ENCODE measurements at places on chromosomes 1 and 21.

GRCh38 chr1:153572569-153573015 is 6.9 kb upstream of the S100A2 start:
- DNase-seq, result peak; percentile 30

DNA sequence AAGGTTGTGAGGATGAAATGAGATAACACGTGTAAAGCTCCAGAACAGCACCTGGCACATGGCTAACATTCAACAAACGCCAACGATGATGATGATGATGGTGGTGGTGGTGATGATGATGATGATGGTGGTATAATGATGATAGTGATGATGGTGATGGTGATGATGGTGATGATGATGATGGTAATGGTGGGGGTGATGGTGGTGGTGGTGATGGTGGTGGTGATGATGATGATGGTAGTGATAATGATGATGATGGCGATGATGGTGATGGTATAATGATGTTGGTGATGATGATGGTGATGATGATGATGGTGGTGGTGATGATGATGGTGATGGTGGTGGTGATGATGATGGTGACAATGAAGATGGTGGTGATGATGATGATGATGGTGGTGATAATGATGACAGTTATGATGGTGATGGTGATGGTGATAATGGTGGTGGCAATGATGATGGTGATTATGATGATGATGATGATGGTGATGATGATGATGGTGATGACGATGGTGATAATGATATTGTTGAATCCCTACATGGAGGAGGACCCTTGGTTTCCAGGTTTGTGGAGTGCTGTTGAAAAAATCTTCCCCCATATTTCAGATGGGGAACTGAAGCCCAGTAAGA is 54.1 kb downstream of the DMRTA2 start:
- DNase-seq, result no peak

DNA sequence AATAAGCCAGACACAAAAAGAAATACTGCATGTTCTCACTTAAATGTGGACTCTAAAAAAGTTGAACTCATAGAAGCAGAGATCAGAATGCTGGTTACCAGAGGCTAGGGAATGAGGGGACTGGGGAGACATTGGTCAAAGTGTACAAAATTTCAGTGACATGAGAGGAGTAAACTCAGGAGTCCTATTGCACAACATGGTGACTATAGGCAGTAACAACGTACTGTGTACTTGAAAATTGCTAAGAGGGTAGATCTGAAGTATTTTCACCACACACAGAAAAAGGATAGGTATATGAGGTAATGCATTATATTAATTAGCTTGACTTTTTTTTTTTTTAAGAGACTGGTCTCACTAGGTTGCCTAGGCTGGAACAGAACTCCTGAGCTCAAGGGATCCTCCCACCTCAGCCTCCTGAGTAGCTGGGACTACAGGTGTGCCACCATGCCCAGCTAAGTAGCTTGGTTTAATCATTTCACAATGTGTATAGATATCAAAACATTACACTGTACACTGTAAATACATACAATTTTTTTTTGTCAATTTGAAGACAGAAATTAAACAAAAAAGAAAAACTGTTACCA is 7.4 kb downstream of the ZNF496 start:
- DNase-seq, result no peak

DNA sequence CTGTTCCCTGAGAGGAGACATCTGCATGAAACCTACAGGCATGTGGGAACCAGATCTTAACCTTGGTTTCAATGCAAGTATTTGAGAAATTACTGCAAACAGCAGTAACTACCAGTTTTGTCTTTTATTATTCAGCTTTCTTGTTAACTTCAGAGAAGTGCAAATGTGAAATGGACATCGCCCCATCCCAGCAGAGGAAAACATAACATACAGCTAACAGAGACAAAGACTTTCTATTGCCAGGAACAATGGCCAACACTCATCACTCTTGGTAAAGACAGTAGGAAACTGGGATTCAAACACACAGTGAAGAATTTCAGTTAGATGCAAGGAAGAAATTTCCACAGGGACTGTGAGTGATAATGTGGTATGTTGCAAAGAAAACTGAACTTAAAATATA is 115.1 kb downstream of the SLC30A10 start:
- no peak for DNase-seq

- DNase-seq, result no peak
These were observed 30.5 kb upstream of the NTNG1 start for GRCh38 chr1:107110326-107110725.

DNA sequence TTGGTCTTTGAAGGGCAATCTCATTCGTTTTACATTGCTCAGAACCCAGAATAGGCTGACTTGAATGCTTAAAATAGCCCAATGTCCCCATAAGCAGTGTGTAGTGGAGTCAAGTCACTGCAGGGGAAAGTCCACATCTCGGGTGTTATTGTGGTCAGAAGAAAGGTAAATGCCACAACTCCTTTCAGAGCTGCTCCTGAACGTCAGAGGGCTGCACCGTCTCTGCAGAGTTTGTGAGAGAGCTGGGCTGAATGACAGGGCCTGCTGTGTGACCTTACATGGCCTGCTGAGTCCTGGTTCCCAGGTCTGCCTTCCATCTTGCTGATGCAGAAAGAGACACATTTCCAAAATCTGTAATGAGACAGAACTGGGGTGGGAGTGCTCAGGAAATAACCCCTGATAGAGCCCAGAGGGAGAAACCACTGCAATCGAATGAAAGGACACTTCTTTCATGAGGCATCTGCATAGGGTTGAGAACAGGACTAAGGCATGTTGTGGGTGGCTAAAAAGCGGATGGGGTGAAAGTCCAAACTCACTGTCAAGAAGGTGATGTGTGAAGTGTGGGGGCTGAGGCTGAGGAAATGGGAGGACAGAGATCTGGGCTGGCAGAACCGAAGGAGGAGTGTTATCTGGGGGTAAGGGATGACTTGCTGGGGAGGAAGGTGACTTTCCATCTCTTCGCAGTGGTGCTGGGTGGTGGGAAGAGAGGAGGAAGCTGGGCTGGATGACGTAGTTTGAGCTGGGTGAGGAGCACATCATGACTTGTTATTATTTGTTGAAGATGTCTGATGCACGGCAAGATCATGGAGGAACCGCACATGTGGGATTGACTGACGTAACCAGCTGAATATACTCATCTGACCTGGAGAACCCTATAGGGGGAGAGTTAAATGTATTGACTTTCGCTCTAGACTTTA is 33.7 kb downstream of the XCL2 start:
- no peak for DNase-seq

DNA sequence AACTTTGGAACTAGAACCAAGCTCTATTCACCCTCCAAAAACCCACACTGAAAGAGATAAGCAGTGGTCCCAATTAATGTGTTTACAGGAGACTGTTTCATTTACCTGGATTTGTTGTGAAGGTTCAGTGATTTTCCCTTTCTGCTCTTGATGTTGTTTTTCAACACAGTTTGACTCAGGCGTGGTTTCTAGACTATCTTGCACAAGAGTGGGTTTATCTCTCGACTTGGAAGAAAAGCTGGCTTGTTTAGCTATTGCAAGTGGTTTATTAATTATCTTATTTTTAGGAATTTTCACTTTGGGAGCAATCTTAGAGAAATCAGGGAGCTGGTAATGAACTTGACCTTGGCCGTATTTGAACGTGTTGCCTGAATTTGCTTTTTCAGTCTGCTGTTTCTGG is 5.3 kb downstream of the AKNAD1 start:
- DNase-seq, result no peak

GRCh38 chr1:8970870-8971337 is 25.2 kb downstream of the CA6 start:
- DNase-seq, result no peak

Data from activated CD4-positive, alpha-beta T cell treated with anti-CD3 and anti-CD28 coated beads for 1 hour (primary cell).